T-helper 1 cell treated with Interleukin-12 subunit alpha and Interleukin-12 subunit beta and Interleukin-4 antibody, amounts not matched to agents 30 ng/mL and 1 ng/mL, for 36 hours (primary cell): ENCODE measurements at places on chromosomes 16 and 17. TPM values are rescaled to one million over a fixed set of nuclear protein-coding genes. Genes with fewer than 3 reads are reported as not detected.

Gene BAHCC1
- 0.05 TPM in 1 of 2 replicates, not detected in the other for total RNA-seq

Gene ITGB4
- total RNA-seq = 0.78 and 0.91 TPM in 2 replicates

Gene MYH3
- total RNA-seq = 6.1 TPM in 2 replicates

Gene RNF43
- 0.17 and 0.37 TPM in 2 replicates for total RNA-seq

Gene CD300E
- not detected in 2 replicates for total RNA-seq

Gene MRPL58
- 43.1 and 43.3 TPM in 2 replicates for total RNA-seq

Gene TBC1D3C
- 0.15 TPM in 1 of 2 replicates, not detected in the other for total RNA-seq

Gene C16orf96
- total RNA-seq = 0.07 and 0.15 TPM in 2 replicates

Gene MGAT5B
- 4.4 and 4.8 TPM in 2 replicates for total RNA-seq
